NCI-H774 (cell line): ENCODE measurements at places on chromosomes 3 and 15.
A peak's percentile ranks its signal among the peaks of the same experiment; 100 is the strongest.

DNA sequence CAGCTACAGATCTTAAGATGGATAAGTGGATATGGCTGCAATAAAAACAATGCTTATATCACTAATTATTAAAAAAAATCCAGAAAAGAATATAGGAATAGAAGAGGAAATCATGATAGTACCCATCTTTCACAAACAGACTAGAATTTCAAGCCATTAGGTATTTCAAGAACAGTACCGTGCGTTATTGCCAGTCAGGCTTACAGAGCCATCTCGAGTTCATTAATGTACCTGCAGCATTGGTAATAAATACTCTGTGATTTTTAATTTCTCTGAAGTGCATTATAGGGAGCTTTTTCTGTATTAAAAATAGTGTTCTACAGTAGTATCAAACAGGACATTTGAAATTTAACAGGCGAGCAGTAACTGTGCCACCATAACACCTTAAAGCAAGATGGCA is 35.7 kb downstream of the ST3GAL6 start:
- DNase-seq = no peak

- DNase-seq = no peak
These were observed 17.0 kb upstream of the SLC9A9 start for GRCh38 chr3:143865302-143865701.

DNA sequence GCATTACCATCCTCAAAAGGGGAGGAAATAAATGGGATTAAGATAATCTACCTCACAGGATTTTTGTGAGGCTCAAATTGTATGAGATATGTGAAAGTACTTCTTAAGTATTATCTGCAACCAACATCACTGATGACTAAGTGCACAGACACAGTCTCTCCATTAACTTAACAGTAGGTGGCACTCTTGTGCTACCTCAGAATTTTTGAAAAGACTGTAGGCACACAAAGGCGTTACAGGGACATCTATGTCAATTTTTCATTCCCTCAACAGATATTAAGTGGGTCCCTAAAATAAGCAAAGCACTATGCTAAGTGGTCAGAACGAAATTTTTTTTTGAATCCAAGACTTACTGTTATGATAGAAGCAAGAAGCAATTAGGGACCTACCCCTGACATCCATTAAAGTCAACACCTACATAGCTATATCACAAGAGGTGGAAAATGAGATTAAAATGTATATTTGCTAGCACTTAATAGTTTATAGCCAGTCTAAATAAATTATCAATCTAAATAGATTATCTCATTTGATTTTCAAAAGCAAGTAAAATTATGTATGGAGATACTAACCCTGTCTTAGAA is 52.9 kb downstream of the RYK start:
- DNase-seq = no peak

DNA sequence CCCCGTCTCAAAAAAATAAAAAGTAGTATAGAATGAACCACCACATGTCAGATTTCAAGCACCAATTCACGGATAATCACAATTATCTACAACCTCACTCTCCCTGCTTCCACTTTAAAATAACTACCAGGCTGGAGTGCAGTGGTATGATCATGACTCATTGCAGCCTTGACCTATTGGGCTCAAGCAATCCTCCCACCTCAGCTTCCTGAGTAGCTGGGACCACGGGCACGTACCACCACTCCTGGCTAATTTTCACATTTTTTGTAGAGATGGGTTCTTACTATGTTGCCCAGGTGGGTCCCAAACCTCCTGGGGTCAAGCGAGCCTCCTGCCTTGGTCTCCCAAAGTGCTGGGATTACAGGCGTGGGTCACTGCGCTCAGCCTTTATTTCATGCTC is 38.1 kb upstream of the LDHAL6B start:
- no peak for DNase-seq

DNA sequence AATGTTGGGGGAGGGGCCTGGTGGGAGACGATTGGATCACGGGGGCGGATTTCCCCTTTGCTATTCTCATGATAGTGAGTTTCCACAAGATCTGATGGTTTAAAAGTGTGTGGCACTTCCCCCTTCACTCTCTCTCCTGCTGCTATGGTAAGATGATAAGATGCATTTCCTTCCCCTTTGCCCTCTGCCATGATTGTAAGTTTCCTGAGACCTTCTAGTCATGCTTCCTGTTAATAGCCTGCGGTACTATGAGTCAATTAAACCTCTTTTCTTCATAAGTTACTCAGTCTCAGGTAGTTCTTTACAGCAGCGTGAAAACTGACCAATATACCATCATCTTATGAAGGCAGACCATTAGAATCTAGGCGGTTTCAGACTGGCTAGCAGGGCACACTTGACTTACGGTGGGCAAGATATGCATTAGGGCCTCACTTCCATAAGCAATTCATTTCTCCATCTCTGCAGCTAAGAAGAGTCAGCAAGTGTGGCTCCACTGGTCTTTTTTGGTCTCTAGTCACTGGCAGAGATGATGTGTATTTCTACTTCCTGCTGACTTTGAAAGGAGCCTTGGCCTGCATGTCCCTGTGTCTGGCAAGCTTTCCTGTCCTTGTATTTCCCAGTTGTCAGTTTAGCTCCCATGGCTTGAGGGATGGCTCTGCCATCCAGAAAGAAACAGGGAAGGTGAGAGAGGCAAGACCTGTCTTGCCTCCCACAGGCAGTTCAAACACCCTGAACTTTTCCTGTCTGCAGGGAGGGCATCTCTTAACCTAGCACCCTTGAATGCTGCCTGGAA is 109.0 kb upstream of the ADAMTS9 start:
- DNase-seq = no peak

DNA sequence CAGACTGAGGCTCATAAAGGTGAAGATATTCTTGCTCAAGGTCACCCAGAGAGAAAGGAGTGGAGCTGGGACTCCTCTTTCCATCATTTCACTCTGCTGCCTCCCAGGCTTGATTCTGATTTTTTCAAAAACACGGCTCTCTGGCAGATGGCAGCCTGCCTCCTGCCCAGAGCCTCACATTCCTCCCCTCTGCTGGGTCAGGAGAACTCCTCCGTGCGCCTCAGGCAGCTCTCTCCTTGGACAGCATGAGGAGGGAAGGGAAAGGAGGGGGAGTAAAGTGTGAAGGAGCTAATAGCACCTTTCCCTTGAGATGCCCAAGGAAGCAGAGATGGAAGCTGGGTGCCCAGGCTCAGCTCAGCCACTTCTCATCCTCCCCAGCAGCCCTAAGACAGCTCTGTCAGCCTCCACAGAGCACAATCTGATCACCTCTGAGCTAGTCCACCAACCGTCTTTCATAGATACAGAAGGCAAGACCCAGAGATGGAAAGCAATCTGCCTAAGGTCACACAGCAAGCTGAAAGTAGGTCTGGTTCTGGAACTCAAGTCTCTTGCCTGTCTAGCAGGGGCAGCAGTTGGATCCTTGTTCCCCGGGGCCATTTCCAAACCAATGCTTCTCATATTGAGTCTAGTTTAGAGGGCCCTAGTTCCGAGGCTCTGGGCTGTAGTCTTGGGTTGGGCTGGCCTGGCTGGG is 3.5 kb downstream of the RLBP1 start:
- DNase-seq = no peak

DNA sequence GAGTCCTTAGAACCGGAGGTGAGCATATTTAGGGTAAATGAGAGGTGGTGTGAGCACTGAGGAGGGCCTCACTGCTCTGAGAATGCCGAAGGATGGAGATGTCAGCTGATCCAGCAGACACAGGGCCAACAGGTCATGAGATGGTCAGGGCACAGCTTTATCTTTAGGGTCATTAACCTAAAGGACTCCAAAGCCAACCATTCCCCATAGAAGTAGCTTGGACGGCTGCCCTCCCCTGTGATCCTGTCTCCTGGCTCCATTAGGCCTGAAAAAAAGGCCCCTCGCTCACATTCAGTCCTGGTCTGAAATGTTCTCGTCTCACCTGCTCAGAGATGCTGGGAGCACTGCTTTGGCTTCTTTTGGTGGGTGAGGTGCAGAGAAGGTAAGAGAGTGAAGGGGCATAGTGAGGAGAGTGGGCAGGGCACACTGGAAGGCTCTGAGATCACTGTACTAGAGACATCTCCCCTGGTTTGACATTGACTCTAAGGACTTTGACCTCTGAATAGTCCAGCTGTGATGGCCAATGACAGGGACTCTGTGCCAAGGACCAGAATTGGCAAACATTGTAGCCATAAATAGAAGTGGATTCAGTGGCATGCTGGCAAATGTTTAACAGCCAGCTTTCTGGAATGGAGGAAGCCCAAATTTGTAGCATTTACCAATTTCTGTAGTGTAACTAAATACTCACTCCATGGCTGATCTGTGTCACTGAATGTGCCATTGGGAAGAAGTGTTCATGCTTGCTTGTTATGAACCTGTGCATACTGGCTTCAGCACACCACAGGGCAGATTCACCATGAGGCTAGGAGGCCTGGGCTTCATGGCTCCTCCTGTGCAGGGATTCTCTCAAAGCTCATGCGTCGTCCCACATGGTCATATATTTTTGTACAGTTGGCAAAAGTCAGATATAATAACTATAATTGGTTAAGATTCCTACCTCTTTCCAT is 76.2 kb upstream of the MRPS22 start:
- DNase-seq = no peak

DNA sequence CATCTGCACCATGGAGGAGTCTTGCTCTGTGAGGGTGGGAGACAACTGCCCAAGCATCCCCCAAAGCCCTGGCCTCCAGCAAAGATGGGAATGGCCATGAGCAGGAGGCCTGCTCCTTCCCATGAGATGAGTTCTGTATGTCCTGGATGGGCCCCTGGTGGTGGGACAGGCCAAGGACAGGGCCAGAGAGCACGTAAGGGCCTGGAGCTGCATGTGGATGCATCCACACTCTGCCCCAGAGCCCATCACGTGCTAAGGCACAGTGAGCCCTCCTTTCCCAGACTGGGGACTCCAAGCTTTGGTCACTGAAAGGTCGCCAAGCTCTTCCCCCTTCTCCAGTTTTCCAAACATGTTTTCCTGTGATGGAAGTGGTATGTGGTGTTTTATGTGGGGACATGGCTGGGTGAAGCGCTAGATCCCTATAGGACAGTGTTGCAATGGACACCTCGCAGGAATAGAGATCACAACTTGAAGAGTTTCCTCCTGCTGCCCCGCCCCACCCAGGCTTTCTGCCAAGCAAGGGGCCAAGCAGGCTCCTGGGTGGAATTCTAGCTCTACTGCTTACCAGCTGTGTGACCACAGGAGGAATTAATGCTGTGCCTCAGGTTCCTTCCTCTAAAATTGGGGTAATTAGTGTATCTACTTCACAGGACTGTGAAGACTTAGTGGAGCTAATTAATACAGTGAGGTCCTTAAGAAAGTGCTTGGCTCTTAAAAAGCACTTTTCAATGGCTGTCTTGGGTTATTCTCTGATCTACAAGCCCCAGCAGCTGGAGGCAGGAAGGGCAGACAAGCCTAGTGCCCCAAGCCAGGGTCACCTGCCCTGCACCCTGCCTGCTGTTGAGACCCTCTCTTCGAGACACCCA is 106.4 kb upstream of the RPL32 start:
- no peak for DNase-seq

- peak; percentile 76 for DNase-seq
These were observed at the start of gene ZNF197 for GRCh38 chr3:44624749-44625480. Gene ZNF197, plus strand, starts transcription at chr3:44625036. Its CDS starts 4,119 bp downstream, at chr3:44629155.

DNA sequence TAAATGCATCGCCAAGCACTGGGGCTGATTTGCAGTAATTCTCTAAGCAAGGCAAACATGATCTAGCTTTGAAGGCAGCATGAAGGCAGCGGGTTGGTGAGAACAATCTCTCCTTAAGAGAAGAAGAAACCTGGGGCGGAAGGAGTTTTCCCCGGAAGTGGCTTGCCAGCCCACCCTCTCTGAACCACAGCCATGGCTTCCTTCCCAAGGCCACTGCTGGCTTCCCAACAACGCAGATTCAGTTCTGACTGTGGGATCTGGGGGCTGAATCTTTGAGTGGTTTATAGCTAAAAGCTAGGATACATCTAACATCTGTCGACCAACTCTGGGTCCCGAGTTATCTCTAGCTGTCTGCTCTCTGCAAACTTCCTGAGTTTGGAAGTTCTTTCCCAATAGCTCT is 4.3 kb upstream of the CPN2 start:
- no peak for DNase-seq

DNA sequence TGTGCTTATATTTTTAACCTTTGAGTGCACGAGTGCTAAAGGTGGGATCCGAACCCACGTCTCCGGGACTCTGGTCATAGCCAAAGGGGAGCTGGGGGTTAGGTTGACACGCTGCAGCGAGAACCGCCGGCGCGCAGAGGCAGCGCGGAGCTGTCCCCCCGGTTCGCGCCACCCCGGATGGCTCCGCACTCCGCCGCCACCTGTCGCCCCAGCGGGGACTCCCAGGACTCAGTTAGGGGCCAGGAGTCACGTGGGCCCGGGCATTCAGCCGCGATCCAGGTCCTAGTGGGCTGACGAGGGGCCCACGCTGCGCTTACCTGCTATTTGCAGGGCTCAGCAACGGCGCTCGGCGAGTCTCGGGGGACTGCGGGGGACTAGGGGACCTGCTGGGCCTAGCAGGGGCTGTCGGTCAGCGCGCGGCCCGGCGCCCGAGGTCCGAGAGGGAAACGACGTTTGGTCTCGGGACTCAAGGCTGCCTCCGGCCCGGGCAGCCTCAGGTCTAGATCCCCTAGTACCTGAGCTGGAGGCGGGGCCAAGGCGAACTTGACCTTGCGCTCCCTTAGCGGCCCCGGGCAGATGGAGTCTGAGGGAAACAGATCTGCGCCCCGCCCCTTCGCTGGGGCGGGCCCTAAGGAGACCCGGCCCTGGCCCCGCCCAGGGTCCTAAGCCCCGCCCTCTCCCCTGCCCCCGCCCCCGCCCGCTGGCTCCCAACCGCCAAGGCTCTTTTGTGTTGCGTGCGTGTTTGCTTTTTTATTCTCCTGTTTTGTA is at the start of gene NMNAT3:
NMNAT3 (minus strand) TSS at position 585 of the 768 bp plus-strand sequence. CDS start 50,248 bp downstream, outside the sequence.
- DNase-seq = peak; percentile 79

- no peak for DNase-seq
These were observed 33.6 kb upstream of the APH1B start for GRCh38 chr15:63243776-63244175.

DNA sequence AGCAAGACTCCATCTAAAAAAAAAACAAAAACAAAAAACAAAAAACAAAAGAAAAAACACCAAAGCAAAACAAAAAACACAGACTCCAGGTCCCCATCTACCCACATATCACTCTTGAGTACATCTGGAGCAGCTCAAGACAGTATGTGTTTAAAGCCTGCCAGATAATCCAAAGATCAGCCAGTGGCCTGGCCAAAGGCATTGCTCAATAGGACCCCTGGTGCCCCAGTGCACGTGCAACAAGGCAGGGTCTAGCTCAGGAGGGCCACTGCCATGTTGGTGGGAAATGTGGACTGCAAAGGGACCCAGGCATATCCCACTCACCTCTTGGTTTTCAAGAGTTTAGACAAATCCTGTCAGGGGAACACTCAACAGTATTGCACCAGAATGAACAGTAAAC is 279.5 kb downstream of the RPLP1 start:
- no peak for DNase-seq

GRCh38 chr3:33111581-33111980 is 2.2 kb upstream of the CRTAP start:
- no peak for DNase-seq

DNA sequence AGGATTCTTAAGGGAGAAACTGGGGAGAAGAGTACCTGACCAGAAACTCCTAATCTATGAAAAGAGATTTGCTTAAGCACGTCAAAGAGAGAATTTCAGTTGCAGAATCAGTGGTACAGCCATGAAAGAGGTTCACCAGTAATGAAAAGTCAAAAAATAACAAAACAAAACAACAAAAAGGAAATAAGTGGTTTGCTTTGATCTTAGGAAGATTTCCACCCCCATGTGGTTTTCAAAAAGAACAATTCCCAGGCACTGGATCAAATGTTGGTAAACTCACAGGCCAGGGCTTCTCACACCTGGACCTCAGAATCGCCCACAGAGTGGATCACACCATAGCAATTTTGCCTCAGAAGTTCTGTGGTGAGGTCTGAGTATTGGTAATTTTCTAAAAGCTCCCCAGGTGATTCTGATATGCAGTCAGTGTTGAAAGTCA is 67.5 kb downstream of the TMEM39A start:
- DNase-seq = no peak

- DNase-seq = no peak
These were observed 232.1 kb downstream of the AGBL1 start for GRCh38 chr15:86311568-86312280.
